Ovary (tissue), 10 donors: ENCODE measurements at places on chromosomes 1 and 21. TPM values are rescaled to one million over a fixed set of nuclear protein-coding genes. Genes with fewer than 3 reads are reported as not detected.

The CRYBG2 gene
- not detected for total RNA-seq

The CLCNKA gene
- 1.0 TPM for total RNA-seq

The CDC42BPA gene
- 56.2 TPM for total RNA-seq

The CA6 gene
- total RNA-seq: not detected

The PAQR6 gene
- 1.3 TPM for total RNA-seq

The IGSF3 gene
- 1.0 TPM for total RNA-seq

The FNDC10 gene
- 2.0 TPM for total RNA-seq

The LEPROT gene
- 63.1 TPM for total RNA-seq

DNA sequence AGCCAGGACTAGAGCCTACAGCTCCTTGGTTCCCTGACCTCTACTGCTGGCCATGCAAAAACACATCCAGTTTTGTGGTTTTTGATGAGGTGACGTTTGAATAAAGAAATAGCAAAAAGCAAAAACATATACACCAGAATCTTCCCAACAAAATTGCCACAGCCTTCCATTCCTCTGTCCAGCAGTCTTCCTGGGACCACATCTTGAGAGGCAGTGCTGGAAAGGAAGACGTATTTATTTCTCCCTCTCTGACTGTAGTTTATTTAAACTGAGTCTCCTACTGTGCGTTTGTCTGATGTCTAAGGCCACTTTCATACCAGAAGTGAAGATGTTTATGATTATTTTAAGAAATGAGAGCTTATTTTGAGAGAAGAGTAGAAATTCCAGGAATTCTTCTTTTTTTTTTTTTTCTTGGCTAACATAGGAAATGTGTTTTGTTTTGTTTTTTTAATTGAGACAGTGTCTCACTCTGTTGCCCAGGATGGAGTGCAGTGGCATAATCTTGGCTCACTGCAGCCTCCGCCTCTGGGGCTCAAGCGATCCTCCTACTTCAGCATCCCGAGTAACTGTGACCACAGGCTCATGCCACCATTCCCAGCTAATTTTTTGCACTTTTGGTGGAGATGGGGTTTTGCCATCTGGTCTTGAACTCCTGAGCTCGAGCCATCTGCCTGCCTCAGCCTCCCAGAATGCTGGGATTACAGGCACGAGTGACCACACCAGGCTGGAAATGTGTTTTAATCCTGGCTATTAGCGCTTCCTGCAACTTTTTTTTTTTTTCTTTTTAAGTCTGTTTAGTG lies 118.5 kb downstream of the ITSN1 start:
- DNase-seq: no peak
- no peaks in the 10 kb centered on the region for H3K36me3 ChIP-seq
- H3K4me3 ChIP-seq: no peak overlapping the region
- H3K27ac ChIP-seq: no peak overlapping the region
- no peaks in the 10 kb centered on the region for H3K27me3 ChIP-seq
- peaks cover 3% of the 10 kb centered on the region for H3K4me1 ChIP-seq

- H3K4me1 ChIP-seq: peaks cover 22% of the 10 kb centered on the region
- DNase-seq: no peak
- H3K27ac ChIP-seq: no peak overlapping the region
- no peaks in the 10 kb centered on the region for H3K27me3 ChIP-seq
- H3K36me3 ChIP-seq: no peaks in the 10 kb centered on the region
- H3K4me3 ChIP-seq: no peak overlapping the region
Observed at GRCh38 chr1:232553809-232554208, 76.1 kb downstream of the SIPA1L2 start.

GRCh38 chr21:41928621-41929220 lies 25.1 kb downstream of the C2CD2 start:
- no peak overlapping the region for H3K27ac ChIP-seq
- no peak overlapping the region for H3K4me3 ChIP-seq
- no peaks in the 10 kb centered on the region for H3K36me3 ChIP-seq
- DNase-seq: no peak

DNA sequence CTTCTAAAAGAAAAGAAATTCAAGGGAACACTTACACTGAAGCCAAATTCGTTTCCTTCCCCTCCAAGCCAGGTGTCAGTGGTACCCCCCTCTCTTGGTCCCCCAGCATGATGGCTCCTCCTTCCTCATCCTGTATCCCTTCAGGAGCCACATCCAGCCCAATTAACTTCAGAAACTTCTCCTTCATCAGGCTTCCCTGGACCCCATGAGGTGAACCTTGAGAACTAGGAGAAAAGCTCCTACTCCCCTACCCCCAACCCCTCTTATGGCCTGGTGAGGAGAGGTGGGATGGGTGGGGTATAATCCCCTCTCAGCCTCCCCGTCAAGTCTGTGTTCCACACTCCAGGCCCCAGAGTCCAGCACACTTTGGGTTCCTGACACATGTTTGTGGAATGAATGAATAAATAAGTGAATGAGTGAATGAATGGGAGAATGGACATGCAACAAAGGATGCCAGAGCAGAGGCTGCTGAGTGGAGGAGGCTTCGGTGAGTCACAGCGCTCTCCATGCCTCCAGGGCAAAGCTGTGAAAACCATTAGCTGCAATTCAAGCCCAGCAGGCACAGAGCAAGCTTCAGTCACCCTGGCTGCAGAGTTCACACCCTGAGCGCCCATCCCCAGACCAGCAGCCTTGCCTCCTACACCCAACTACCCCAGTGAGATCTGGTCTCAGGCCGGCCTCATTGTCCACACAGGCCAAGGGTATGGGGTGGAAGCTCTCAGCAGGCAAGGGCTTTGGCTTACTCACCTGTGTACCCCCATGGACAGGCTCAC lies 43.8 kb downstream of the BATF3 start:
- DNase-seq: no peak
- H3K36me3 ChIP-seq: no peaks in the 10 kb centered on the region
- no peaks in the 10 kb centered on the region for H3K4me1 ChIP-seq
- no peak overlapping the region for H3K27ac ChIP-seq

DNA sequence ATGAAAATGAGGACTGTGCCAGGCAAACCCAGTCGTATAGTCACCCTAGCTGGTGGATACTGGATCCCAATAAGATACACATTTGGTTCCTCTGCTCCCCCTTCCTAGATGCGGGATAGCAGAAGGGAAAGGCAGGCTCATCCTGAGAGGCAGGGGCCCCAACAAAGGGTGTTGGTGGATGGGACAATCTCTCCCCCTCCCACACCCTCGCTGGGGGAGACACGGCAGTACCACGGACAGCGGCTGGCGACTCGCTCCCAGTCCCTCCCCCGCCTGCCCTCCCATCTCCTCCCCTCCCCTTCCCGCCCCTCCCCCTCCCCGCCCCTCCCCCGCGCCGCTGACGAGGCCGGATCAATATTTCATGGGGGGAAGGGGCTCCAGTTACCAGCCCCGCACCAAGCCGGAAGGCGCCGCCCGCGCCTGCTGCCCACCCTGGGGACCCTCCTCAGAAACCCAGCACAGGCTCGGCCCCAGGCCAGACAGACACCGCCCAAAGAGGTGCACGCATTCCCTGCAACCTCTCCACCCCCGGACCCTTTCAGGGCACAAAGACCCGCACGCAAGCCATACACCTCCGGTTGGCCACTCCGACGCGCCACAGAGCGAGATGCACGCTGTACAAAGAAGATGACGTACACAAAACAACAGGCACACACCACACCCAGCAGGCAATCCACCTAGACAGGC lies 11.5 kb downstream of the RIMS3 start:
- H3K4me1 ChIP-seq: no peaks in the 10 kb centered on the region
- H3K4me3 ChIP-seq: no peak overlapping the region
- no peaks in the 10 kb centered on the region for H3K36me3 ChIP-seq
- no peaks in the 10 kb centered on the region for H3K27me3 ChIP-seq
- no peak for DNase-seq
- H3K27ac ChIP-seq: no peak overlapping the region

GRCh38 chr1:53604291-53604919 lies 134.6 kb downstream of the GLIS1 start:
- H3K4me1 ChIP-seq: no peaks in the 10 kb centered on the region
- DNase-seq: no peak
- H3K36me3 ChIP-seq: no peaks in the 10 kb centered on the region

DNA sequence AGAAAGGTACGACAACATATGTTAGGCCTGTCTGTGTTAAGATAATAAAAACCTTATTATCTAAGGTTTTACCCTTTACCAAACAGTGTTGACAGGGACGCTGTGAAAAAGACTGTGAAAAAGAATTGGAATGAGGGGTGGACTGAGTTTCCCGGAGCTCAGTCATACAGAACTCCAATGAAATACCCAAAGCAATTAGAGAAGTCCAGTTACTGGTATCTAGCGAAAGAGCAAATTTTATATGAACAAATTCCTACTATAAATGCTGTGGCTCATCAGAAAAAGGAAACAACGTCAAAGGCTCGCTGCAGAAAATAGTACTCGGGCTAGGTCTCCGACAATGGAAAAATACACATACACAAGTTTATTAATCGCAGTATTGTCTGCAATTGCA lies 708 bp upstream of the RBBP5 start:
- peak overlapping the region; percentile 93 for H3K27ac ChIP-seq
- DNase-seq: no peak
- H3K4me3 ChIP-seq: peak overlapping the region; percentile 83
- no peaks in the 10 kb centered on the region for H3K27me3 ChIP-seq
- H3K36me3 ChIP-seq: no peaks in the 10 kb centered on the region

GRCh38 chr1:1624443-1625403 lies 7.2 kb upstream of the MMP23B start:
- H3K4me3 ChIP-seq: no peak overlapping the region
- no peaks in the 10 kb centered on the region for H3K4me1 ChIP-seq
- no peak for DNase-seq
- no peaks in the 10 kb centered on the region for H3K27me3 ChIP-seq
- no peaks in the 10 kb centered on the region for H3K36me3 ChIP-seq

GRCh38 chr1:174623324-174624035 lies 175.7 kb downstream of the GPR52 start:
- no peak for DNase-seq
- no peak overlapping the region for H3K4me3 ChIP-seq
- no peaks in the 10 kb centered on the region for H3K27me3 ChIP-seq

GRCh38 chr1:81547912-81548303 lies 252.8 kb upstream of the ADGRL2 start:
- DNase-seq: no peak
- no peaks in the 10 kb centered on the region for H3K4me1 ChIP-seq
- no peaks in the 10 kb centered on the region for H3K27me3 ChIP-seq
- H3K36me3 ChIP-seq: no peaks in the 10 kb centered on the region
- no peak overlapping the region for H3K27ac ChIP-seq

GRCh38 chr1:115112496-115113375 lies 23.4 kb upstream of the TSPAN2 start:
- DNase-seq: peak; percentile 43
- H3K4me3 ChIP-seq: no peak overlapping the region
- no peaks in the 10 kb centered on the region for H3K4me1 ChIP-seq
- no peaks in the 10 kb centered on the region for H3K27me3 ChIP-seq

DNA sequence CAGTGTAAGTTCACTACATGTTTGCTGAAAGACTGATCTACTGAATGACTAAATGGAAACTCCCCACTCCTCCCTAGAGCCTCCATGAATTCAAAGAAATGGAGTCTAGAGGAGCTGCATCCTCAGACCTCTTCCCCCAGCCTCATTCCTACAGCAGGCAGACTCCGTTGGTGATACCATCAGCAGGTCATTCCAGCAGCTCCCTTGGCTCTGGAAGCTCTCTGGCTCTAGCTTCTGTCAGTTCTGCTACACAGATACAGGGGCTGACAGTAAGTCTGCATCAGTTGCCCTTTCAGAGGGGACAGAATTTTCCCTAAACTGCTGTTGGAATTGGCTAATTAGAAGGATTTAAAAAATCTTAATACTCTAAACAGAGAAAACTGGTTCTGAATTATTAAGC lies 31.7 kb upstream of the DMRTA2 start:
- H3K4me3 ChIP-seq: no peak overlapping the region
- H3K36me3 ChIP-seq: no peaks in the 10 kb centered on the region
- no peaks in the 10 kb centered on the region for H3K4me1 ChIP-seq
- no peak for DNase-seq
- no peaks in the 10 kb centered on the region for H3K27me3 ChIP-seq
